ENCODE measurements at places on chromosomes 6 and 20.

- H3K27me3 ChIP-seq, result no peaks in the 10 kb centered on the region
- H3K4me3 ChIP-seq, result no peak overlapping the region
- no peaks in the 10 kb centered on the region for H3K4me1 ChIP-seq
These were observed 129.2 kb downstream of the SMOC2 start for GRCh38 chr6:168570211-168570610.

DNA sequence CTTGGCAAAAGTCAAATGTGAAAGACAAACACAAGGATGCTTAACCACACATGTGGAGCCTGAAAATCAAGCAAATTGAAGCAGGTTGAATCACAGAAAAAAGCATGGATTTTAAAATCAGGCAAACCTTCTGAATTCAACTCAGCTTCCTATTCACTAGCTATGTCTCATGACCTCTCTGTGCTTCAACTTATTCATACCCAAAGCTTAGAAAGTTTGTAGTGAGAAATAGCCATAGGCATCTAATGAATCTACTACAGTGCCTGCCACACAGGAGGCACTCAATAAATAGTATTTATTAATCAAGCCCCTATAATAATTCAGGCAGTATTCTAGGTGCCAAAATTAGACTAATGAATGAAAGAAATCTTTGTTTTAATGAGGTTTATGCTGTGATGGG is 112.2 kb upstream of the TNFAIP3 start:
- no peak overlapping the region for H3K4me3 ChIP-seq
- peaks cover 9% of the 10 kb centered on the region for H3K4me1 ChIP-seq
- DNase-seq, result no peak
- H3K27ac ChIP-seq, result no peak overlapping the region

- H3K4me1 ChIP-seq, result peaks cover 30% of the 10 kb centered on the region
- peak overlapping the region; percentile 85 for H3K27ac ChIP-seq
- H3K36me3 ChIP-seq, result peaks cover under 1% of the 10 kb centered on the region
- H3K27me3 ChIP-seq, result no peaks in the 10 kb centered on the region
These were observed 931 bp upstream of the UCKL1 start for GRCh38 chr20:63957004-63957689.

- H3K27ac ChIP-seq, result no peak overlapping the region
- no peaks in the 10 kb centered on the region for H3K27me3 ChIP-seq
- no peaks in the 10 kb centered on the region for H3K4me1 ChIP-seq
- no peak for DNase-seq
- no peak overlapping the region for H3K4me3 ChIP-seq
These were observed 10.7 kb upstream of the PRR18 start for GRCh38 chr6:166318649-166319600.

GRCh38 chr6:168099201-168100010 is 20.4 kb upstream of the FRMD1 start:
- no peak for DNase-seq
- H3K4me1 ChIP-seq, result no peaks in the 10 kb centered on the region
- no peak overlapping the region for H3K27ac ChIP-seq
- peaks cover 26% of the 10 kb centered on the region for H3K27me3 ChIP-seq

DNA sequence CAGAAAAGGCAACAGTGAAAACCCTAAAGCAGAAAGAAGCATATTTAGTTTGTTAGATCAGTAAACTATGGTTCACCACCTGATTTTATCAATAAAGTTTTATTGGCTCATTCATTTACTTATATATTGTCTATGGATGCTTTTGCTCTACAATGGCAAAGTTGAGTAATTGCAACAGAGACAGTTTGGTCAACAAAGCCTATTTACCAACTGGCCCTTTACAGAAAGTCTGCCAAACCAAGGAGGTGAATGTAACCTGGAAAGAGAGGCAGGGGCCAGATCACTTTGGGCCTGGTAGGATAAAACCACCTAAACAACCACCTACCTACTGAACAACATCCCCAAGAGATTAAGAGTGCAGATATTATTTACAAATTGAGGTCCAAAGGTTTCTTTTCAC is 19.4 kb downstream of the SAYSD1 start:
- H3K4me3 ChIP-seq, result no peak overlapping the region
- H3K27ac ChIP-seq, result no peak overlapping the region
- no peaks in the 10 kb centered on the region for H3K36me3 ChIP-seq
- peaks cover 21% of the 10 kb centered on the region for H3K27me3 ChIP-seq
- DNase-seq, result no peak

DNA sequence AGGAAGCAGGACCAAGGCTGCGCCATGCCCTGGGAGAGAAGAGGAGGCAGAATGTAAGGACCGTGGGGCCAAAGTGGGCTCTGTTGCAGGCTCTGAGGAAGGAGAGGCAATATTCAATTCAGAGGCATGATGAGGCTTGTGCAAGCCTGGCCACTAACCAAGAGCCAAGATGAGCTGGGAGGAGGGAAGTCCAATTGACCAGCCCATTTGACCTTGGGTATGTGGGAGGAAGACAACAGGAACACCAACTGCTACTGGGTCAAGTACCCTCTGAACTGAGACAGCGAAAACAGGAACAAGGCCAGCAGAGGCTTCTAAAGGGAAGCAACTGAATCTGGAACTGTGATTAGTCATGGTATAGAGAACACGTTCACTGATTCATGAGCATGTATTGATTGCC is 779.6 kb downstream of the MAFB start:
- no peak overlapping the region for H3K27ac ChIP-seq
- DNase-seq, result no peak
- H3K27me3 ChIP-seq, result no peaks in the 10 kb centered on the region

- no peak overlapping the region for H3K4me3 ChIP-seq
- H3K27ac ChIP-seq, result no peak overlapping the region
- H3K4me1 ChIP-seq, result peaks cover 7% of the 10 kb centered on the region
- DNase-seq, result no peak
- no peaks in the 10 kb centered on the region for H3K36me3 ChIP-seq
These were observed 273.9 kb downstream of the CDC5L start for GRCh38 chr6:44661221-44662008.

- H3K36me3 ChIP-seq, result no peaks in the 10 kb centered on the region
- H3K4me1 ChIP-seq, result no peaks in the 10 kb centered on the region
- no peak overlapping the region for H3K27ac ChIP-seq
- no peaks in the 10 kb centered on the region for H3K27me3 ChIP-seq
These were observed 165.6 kb downstream of the KCNQ5 start for GRCh38 chr6:72787391-72788031.

GRCh38 chr6:63882208-63882607 is 246.6 kb downstream of the PHF3 start:
- H3K36me3 ChIP-seq, result no peaks in the 10 kb centered on the region
- no peak for DNase-seq
- no peak overlapping the region for H3K4me3 ChIP-seq
- H3K27ac ChIP-seq, result no peak overlapping the region
- no peaks in the 10 kb centered on the region for H3K4me1 ChIP-seq

DNA sequence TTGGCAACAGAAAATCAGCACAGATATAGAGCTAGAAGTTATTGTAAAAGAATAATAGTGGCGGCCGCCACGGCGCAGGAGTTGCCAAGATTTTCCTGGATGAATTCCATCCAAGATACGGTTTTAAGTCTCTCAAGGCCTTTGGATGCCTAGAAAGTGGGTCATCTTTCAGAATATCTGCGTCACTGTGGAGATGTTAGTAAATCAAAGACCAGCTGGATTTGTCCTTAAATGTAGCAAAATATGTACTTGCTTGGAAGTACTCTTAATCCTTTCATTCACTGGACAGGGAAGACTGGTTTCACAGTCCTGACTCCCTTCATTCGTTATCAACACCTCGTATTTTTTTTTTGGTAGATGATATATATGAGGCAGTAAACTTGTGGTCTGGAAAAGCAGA is 83.0 kb downstream of the SLC22A3 start:
- H3K4me3 ChIP-seq, result no peak overlapping the region

GRCh38 chr6:156437121-156437879 is 339.9 kb upstream of the ARID1B start:
- no peaks in the 10 kb centered on the region for H3K36me3 ChIP-seq
- DNase-seq, result no peak
- H3K27ac ChIP-seq, result no peak overlapping the region

- no peak for DNase-seq
- H3K27ac ChIP-seq, result no peak overlapping the region
- no peak overlapping the region for H3K4me3 ChIP-seq
- no peaks in the 10 kb centered on the region for H3K27me3 ChIP-seq
- peaks cover 44% of the 10 kb centered on the region for H3K36me3 ChIP-seq
These were observed 32.4 kb downstream of the VAPB start for GRCh38 chr20:58421497-58421850.

DNA sequence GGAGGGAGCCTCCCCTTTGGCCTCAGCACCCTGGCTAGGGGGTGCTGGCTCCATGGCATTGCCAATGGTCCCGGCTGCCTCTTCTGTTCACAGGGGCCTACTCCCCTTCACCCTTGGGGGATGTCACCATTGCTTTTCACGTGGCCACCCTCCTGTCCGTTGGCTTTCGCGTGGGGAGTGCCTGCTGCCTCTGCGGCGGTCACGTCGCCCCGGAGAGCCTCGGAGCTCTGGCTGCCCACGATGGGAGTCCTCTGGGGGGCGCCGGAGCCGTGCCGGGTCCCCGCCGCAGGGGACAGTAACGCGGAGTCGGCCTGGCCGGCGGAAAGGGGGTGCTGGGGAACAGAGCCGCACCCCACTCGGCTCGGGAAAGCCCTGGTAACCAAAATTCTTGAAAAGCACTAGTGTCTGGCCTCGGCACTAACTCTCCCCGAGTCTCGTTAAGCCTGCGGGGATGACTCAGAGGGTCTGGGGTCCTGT is 661 bp upstream of the HEBP2 start:
- DNase-seq, result peak; percentile 59
- peaks cover 16% of the 10 kb centered on the region for H3K4me1 ChIP-seq

GRCh38 chr20:10362674-10363073 is 71.3 kb downstream of the MKKS start:
- H3K36me3 ChIP-seq, result no peaks in the 10 kb centered on the region
- no peak for DNase-seq
- H3K4me3 ChIP-seq, result no peak overlapping the region
- H3K27me3 ChIP-seq, result peaks cover 24% of the 10 kb centered on the region

DNA sequence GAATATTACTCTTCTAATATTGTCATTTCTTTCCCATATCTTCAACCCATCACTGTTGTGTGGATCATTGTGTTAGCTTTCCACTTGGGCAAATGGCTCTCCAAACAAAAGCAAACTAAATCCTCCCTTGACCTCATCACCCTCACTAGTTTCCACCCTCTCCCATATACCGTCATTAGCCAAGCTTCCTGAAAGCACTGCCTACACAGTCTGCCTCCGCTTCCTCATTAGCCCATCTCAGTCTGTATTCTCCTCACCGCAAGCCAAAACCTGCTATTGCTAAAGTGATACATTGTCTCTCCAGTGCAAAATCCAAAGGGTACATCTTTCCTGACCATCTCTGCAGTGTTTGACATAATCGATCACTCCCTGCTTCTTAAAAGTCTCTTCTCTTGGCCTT is 212.6 kb downstream of the CLIC5 start:
- no peak for DNase-seq
- no peak overlapping the region for H3K27ac ChIP-seq
- H3K4me3 ChIP-seq, result no peak overlapping the region
- H3K27me3 ChIP-seq, result no peaks in the 10 kb centered on the region
- peaks cover 27% of the 10 kb centered on the region for H3K4me1 ChIP-seq

GRCh38 chr20:7722564-7722963 is 217.7 kb downstream of the HAO1 start:
- DNase-seq, result no peak
- no peaks in the 10 kb centered on the region for H3K27me3 ChIP-seq
- H3K4me1 ChIP-seq, result no peaks in the 10 kb centered on the region
- H3K4me3 ChIP-seq, result no peak overlapping the region
- no peaks in the 10 kb centered on the region for H3K36me3 ChIP-seq

DNA sequence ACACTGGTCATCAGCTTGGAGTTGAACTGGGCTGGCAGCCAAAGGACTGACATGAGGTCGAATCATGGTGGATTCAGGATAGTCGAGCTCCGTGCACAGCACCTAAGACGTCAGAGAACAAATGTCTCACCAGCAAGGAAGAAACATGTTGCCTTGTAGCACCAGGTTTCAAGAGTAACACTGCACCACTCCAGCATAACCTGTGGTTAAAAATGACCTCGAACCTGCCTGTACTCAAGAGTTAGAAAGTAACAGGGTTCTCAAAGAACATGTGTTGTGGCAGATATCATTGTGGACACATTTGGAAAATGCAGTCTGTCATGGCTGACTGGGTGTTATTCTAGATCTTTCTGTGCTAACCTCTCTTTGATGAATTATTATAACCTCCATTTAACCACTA is 511.6 kb downstream of the CDH26 start:
- no peak for DNase-seq
- no peaks in the 10 kb centered on the region for H3K36me3 ChIP-seq
- H3K27me3 ChIP-seq, result no peaks in the 10 kb centered on the region
- H3K4me1 ChIP-seq, result no peaks in the 10 kb centered on the region
- H3K27ac ChIP-seq, result no peak overlapping the region

GRCh38 chr6:35216412-35216732 is 2.6 kb downstream of the SCUBE3 start:
- DNase-seq, result no peak
- no peak overlapping the region for H3K4me3 ChIP-seq
- peaks cover 6% of the 10 kb centered on the region for H3K4me1 ChIP-seq

GRCh38 chr20:10654630-10655029 is 19.2 kb downstream of the JAG1 start:
- H3K4me1 ChIP-seq, result peaks cover 3% of the 10 kb centered on the region
- H3K4me3 ChIP-seq, result no peak overlapping the region
- peaks cover 35% of the 10 kb centered on the region for H3K27me3 ChIP-seq
- H3K36me3 ChIP-seq, result no peaks in the 10 kb centered on the region
- no peak for DNase-seq

DNA sequence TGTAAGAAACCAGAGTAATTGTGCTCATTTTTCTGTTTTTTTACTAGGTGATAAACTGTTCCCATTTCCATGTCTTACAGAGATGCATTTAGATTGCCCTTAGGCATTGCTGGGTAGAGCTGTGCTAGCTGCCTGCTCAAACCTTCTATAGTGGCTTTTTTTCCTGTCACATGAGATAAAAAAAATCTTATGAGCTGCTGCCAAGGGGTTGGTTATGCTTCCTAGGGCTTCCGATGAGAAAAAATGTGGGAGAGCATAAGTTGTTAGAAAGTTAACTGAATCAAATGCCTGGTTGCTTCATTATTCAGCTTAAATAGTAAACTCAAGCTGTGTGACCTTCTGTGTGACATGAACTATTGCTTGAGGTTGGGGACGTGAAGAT is 50.0 kb upstream of the NOX3 start:
- H3K36me3 ChIP-seq, result no peaks in the 10 kb centered on the region
- no peak overlapping the region for H3K4me3 ChIP-seq
- no peaks in the 10 kb centered on the region for H3K4me1 ChIP-seq
- DNase-seq, result no peak
- peaks cover 10% of the 10 kb centered on the region for H3K27me3 ChIP-seq

- H3K27ac ChIP-seq, result peak overlapping the region; percentile 57
- no peaks in the 10 kb centered on the region for H3K27me3 ChIP-seq
- H3K4me1 ChIP-seq, result peaks cover 55% of the 10 kb centered on the region
- DNase-seq, result no peak
- no peak overlapping the region for H3K4me3 ChIP-seq
These were observed 35.8 kb downstream of the RIPOR2 start for GRCh38 chr6:24899997-24900325.

GRCh38 chr20:57618764-57619050 is 1.5 kb downstream of the ZBP1 start:
- H3K4me3 ChIP-seq, result peak overlapping the region; percentile 88
- peaks cover 33% of the 10 kb centered on the region for H3K36me3 ChIP-seq
- DNase-seq, result no peak
- H3K4me1 ChIP-seq, result peaks cover 58% of the 10 kb centered on the region
- peak overlapping the region; percentile 98 for H3K27ac ChIP-seq
